Tibial nerve (tissue), 4 donors: ENCODE measurements at places on chromosomes 12 and 14. TPM values are rescaled to one million over a fixed set of nuclear protein-coding genes. Genes with fewer than 3 reads are reported as not detected.

TBC1D30 gene
- 11.4 TPM for total RNA-seq

HOXC13 gene
- total RNA-seq: not detected

SLC5A8 gene
- not detected for total RNA-seq

HOXC6 gene
- 17.3 TPM for total RNA-seq

OTOGL gene
- 0.60 TPM for total RNA-seq

SERPINA10 gene
- not detected for total RNA-seq

PTPRB gene
- total RNA-seq: 14.4 TPM

CISTR gene
- not detected for total RNA-seq

B3GNT4 gene
- not detected for total RNA-seq

BCDIN3D gene
- total RNA-seq: 2.6 TPM

PLEKHH1 gene
- total RNA-seq: 10.2 TPM

NUP37 gene
- 10.9 TPM for total RNA-seq

ZNF84 gene
- total RNA-seq: 33.7 TPM

ZFYVE1 gene
- total RNA-seq: 16.5 TPM

RAPGEF3 gene
- total RNA-seq: 47.3 TPM

CLEC4C gene
- total RNA-seq: not detected

PTGDR gene
- 7.4 TPM for total RNA-seq

ALKBH2 gene
- 9.2 TPM for total RNA-seq

CCDC38 gene
- not detected for total RNA-seq

PPP1R3E gene
- total RNA-seq: 29.1 TPM
